ENCODE measurements at places on chromosomes 16 and 17. TPM values are rescaled to one million over a fixed set of nuclear protein-coding genes. Genes with fewer than 3 reads are reported as not detected.

SPNS2 gene
- 21.8 TPM for total RNA-seq

TM4SF5 gene
- 0.54 TPM for total RNA-seq

NPIPA8 gene
- 0.57 TPM for total RNA-seq

SYNGR3 gene
- 5.5 TPM for total RNA-seq

SMIM5 gene
- 0.80 TPM for total RNA-seq

ERBB2 gene
- 33.8 TPM for total RNA-seq

BIRC5 gene
- total RNA-seq: 109 TPM

C17orf113 gene
- 0.73 TPM for total RNA-seq

AHSP gene
- not detected for total RNA-seq

MPV17L gene
- 5.9 TPM for total RNA-seq
